ENCODE measurements at places on chromosomes 6 and 20.
A peak's percentile ranks its signal among the peaks of the same experiment; 100 is the strongest.

GRCh38 chr6:34237316-34237721 lies 646 bp downstream of the HMGA1 start:
- DNase-seq, result no peak

DNA sequence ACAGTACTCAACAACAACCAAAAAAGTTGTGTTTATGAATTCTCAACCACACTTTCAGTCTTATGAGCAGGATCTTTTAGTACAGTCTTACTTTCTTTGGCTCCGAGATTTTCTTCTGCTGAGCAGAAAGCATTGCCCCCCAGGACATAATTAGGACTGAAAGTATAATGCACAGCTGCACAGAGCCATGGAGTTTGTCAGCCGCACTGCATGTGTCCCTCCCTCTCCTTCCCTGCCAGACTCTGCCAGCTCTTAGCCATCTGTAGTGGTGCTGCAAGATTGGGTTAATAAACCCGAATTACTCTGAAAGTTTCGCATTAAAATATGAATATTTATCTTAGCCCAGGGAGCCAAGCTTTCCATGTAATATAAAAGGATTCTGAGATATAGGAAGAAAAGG lies 179.6 kb upstream of the PTCHD4 start:
- DNase-seq, result peak; percentile 87

- no peak for DNase-seq
Observed at GRCh38 chr6:169286961-169287360, 33.3 kb upstream of the THBS2 start.

DNA sequence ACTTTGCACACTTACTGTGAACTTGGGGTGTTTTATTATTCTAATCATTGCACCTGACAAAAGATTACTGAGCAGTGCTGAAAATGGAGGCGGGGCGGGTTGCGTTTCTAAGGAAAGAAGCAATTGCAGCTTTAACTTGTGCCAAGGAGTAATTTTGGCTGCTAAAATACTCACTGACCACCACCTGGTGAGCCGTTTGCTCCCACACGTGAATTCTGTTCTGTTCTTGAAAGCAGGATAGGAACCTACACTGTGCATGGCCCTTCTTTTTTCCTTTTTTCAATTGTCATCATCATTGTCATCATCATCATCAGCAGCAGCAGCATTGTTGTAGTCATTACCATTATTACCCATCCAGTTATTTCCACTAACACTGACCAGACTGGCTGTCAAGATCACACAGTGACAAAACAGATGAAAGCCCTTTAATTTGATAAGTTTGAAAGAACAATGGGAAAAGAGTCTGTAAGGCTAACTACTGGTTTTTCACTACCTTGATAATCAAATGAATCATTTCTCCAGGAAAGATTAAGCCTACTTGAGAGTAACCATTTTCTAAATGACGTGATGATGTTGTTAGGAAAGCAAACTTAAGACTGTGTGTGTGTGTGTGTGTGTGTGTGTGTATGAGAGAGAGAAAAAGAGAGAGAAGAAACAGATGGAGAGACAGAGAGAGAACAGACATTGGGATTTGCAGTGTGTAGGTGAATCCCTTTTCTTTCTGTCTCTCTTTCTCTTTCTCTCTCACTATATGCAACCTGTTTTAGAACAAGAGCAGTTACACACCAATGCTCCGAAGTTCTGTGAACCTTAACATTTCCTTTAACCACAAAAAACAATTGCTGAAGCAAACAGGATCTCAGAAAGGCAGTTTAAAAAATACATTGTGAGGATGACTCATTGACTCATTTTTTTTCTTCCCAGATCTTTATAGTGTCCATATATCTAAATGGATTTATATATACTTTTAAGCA lies 3.8 kb downstream of the RIPOR2 start:
- no peak for DNase-seq

DNA sequence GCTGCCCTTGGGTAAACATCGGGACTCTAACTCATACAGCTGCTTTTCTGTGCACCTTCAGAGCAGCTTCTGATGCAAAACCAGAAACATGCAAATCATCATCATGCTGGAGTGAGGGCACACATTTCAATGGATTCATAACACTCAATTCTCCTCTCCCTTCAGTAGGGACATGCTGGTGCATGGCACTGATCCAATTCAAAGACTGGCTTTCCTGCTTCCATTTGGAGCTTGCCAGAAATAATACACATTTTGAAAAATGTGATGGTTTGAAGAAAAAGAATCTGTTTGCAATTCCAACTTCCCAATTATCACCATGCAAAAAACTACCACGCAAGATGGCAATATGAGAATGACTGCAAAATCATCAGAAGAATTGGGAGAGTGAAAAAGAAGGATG lies 65.2 kb upstream of the PDE10A start:
- DNase-seq, result no peak

DNA sequence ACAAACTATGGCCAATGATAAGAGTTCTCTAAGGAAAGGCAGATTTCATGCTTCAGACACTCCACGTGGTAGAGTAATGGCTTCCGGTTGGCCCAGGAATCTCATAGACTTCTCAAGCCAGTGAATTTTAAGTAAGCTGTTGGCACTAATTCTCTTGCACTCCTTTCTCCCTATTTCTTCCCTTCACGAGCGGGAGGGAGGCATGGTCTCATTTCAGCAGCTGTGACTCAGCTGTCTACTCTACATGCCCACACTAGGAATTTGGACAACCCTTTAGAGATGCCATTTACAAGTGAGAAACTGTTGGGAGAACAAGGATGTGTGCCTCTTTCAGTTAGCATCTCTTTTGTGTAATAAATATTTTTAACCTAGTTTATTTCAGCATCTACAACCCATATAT lies 107.7 kb downstream of the PTPRK start:
- no peak for DNase-seq

DNA sequence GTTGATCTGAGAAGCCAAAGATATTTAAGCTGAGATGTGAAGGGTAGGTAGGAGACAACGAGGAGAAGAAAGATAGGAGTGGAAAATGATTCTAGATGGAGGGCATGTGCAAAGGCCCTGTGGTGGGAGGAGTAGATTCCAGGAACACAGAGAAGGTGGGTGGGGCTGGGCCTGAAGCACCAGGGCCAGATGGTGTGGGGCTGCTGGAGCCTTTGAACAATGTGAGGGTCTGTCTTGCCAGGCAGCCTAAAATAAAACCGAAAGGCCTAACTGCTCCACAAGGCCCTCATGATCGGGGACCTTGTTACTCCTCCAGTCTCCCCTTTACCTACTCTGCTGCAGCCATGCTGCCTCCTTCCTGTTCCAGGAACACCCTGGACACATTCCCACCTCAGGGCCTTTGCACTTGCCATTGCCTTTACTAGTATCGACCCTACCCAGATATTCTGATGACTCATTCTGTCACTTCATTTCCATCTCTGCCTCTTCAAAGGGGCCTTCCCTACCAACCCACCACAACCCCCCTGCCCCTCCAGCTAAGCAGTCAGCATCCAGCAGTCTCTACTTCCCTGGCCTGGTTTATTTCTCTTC lies 20.0 kb downstream of the FAM110A start:
- no peak for DNase-seq

GRCh38 chr6:168090064-168090690 lies 11.2 kb upstream of the FRMD1 start:
- no peak for DNase-seq

DNA sequence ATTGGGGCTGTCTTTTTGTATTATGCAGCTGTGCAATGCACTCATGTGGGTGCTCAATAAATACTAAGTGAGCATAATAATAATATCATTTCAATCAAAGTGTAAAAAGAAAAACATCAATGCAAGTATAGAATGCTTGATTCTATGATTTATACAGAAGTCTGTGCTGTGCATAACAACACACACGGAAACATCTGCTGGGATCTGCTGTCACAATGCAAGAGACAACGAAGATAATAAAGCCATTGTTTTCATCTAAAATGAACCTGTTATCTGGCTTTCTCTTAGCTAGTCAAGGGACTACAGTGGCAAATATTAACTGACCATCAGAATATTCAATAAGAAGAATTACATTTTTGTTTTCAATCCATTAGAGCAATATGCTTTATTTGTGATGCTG lies 1156.9 kb upstream of the MAP3K7 start:
- no peak for DNase-seq

- DNase-seq, result no peak
Observed at GRCh38 chr6:110590821-110591351, 114.5 kb upstream of the SLC22A16 start.

DNA sequence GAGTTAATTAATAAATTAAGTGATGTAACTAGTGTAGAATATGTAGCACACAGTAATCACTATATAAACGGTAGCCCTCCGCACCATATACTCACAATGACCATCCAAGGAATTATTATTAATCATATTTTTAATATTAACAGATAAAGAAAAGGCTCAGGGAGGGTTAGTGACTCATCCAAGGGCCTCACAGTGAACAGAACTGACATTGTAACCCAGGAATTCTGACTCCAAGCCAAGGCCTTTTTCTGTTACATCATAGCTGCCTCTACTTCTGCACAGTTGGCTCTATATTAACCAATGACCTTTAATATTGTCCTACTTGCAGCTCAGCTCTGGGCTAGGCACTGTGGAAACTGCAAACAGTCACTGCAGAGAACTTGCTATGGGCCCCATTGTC lies 117.5 kb upstream of the SIRPG start:
- no peak for DNase-seq

DNA sequence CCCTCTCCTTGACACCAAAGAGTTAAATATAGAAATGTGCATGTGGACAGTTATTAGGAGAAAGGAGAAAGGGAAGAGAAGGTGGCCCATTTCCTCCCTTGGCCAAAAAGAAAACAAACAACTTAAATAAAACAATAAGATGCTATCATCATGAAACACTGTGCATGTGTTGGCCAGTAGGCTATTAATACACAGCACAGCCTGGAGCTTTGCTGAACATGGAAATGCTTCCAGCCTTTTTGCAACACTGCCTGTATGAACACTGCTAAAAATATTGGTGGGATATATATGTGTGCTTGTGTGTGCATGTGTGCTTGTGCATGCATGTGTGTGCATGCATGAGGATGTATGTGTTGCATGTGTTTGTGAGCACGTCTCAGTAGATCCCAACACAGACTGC lies 100.4 kb downstream of the LY86 start:
- DNase-seq, result no peak

GRCh38 chr6:10852361-10852960 lies 14.1 kb upstream of the MAK start:
- DNase-seq, result no peak

- DNase-seq, result no peak
Observed at GRCh38 chr6:150631283-150631983, 31.7 kb downstream of the PLEKHG1 start.

DNA sequence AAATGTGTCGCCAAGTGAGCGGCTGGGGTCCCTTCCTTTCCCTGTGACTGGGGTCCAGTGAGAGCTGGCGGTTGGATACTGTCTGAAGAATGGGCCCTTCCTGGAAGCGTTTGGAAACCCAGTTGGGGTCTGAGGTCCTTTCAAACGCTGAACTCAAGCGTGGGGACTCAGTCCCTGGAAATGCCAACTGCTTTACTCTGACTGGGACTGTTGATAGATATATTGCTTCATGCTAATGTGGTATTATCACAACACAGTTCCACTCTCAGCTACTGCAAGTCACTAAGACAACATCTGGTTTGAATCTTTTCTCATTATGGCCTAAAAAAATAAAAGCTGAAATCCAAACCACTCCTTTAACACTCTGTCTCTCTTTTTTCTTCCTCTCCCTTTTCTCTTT lies 23.7 kb upstream of the PSMF1 start:
- DNase-seq, result peak; percentile 65

- no peak for DNase-seq
Observed at GRCh38 chr6:110105296-110105695, 74.2 kb downstream of the WASF1 start.

- peak; percentile 91 for DNase-seq
Observed at GRCh38 chr6:44076356-44077213, 50.7 kb downstream of the MRPL14 start.

GRCh38 chr20:8583566-8584043 lies 451.5 kb downstream of the PLCB1 start:
- DNase-seq, result peak; percentile 88

DNA sequence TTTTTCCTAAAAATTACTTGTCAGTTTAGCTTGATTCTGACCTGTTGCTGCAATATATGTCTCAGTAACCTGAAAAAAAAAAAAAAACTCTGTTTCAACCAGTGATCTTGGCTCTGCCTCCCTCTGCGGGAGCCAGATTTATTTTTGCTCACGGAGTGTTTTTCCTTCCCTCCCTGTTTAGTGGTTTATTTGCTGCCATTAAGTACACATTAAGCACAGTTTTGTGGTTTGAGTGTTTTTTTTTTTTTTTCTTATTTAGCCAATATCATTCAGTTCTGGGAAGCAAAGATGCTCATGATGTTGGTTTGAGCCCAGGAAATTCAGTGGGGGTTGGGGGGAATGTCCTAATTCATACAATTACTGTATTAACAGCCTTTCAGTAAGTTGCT lies 110.1 kb upstream of the GPR6 start:
- peak; percentile 76 for DNase-seq

DNA sequence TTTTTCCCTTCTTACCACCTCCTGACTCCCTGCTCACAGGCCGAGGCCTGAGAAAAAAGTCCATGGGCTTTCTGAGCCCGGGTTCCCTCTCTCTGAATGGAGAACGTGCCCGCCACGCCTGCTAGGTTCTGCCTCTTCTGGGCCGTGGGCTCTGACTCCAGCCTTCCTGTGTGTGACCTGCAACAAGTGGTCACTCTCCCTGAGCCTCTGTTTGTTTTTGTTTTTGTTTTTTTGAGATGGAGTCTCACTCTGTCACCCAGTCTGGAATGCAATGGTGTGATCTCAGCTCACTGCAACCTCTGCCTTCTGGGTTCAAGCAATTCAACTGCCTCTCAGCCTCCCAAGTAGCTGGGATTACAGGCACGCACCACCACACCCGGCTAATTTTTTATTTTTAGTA lies 17.9 kb upstream of the VSTM2L start:
- DNase-seq, result no peak

GRCh38 chr6:137850816-137851602 lies 16.1 kb upstream of the TNFAIP3 start:
- DNase-seq, result no peak

- no peak for DNase-seq
Observed at GRCh38 chr6:97282238-97282725, 734 bp downstream of the MMS22L start.

Data from spinal cord (tissue), 10 donors.